ENCODE measurements at places on chromosomes 6 and 20.

DNA sequence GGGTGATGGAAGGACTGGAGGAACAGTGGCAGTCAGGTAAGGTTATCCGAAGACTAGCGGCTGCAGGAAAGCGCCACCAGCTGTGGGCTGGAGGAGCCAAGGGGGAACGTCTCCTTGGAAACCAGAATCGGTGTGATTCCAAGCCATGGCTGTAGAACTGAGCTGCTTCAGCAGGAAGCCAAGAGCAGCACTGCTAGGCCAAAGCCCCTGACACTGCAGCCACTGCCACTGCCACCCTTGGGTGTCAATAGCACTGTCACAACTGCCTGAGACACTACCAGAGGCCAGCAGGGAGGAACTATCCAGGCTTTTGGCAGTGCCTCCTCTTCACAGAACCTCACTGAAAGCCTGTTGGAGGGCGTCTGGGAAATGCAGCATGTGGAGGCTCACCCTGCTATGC is 289.6 kb upstream of the SUPT3H start:
- no peak for DNase-seq

- DNase-seq, result no peak
Observed at GRCh38 chr6:141956868-141957267, 175.9 kb upstream of the GJE1 start.

DNA sequence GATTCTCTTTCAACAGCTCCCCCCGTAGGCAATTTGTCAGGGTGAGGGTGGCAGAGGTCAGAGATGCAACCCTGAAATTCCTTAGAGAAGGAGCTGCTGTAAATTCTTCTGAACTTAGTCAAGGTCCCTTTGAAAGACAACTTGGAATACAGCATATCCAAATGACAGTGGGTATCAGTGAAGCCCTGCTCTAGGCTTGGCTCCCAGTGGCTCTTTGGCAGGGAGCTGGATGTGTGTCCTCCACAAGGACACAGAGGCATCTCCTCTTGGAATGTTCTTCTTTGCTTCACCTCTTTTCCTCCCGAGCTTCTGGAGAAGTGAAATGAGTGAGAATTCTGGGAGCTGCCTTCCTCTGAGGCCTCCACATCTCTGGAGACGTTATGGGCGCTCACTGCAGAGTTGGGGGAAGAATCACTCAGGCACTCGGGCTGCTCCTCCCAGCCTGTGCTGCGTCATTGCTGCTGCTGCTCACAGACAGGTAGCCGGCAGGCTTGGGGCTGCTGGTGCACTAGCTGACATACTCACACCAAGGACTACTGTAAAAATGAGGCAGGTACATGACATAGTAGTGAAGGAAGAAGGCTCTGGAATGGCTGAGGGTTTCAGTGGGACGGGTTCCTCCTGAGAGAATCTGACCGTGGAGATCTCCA is 34.1 kb downstream of the DYNLT1 start:
- DNase-seq, result no peak

DNA sequence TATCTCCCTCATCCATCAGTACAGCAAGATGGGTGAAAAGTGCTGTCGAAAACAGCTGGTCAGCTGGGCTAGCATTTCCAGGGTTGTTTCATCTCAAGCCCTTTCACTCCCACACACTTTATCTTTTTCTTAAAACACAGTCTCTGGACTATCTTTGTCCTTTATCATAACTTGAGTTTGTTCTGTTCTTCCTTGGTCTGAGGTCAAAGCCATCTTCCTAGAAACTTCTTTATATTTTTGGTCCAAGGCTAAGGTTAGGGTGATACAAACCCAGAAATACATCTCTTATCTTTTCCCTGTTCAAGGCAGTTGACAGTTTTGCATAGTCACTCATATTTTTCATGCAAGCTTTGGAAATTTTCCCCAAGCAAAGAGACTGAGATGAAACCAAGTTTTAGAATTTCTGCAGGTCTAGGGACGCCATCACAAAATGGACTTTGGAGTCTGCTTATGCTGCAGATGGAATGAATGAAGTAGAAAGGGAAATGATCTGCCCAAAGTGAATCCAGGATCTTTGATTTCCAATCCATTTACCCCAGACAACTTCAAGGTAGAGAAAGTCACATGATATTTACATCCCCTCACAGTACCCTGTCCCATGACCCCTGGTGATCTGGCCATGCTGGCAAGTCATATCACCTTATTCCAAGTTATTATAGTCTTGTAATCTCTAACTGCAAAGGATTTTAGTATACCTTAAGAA is 297.0 kb downstream of the ZNF217 start:
- DNase-seq, result no peak

GRCh38 chr20:52905241-52905994 is 66.7 kb upstream of the TSHZ2 start:
- DNase-seq, result no peak

DNA sequence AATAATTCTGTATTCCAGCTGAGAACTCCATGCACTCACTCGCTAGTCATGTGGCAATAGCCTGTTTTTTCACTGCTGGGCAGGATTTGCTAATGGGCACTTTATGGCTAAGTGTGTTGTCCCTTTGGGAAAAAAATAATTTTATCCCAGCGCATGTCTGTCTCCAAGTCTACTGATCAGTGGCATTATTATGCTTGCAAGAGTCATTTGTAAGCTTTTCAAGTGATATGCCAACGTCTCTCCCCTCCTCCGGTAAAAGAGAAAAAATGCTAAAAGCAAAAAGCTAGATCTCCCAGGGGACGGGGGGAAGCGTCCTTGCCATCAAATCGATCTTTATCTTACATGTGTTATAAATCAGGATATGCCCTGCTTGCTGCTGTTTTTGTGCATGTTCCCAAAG is 407.7 kb downstream of the CDH26 start:
- no peak for DNase-seq

- no peak for DNase-seq
Observed at GRCh38 chr6:163520956-163521355, 106.4 kb downstream of the QKI start.

DNA sequence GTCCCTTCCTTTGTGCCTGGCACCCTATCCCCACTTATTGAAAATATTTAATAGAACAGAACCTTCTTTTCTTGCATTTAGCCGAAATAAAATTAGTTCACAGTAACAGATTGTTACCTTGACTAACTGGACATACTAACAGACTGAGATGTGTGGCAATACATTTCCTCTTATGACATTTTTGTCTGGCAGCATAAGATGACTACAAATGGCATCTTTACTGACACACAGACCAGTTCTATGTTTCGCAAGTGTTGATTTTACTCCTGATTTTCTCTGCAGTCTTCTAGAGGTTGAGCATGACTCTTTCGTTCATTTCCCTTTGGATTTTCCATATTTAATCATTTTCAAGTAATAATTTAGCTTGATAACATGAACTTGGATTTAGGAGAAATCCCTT is 474.6 kb downstream of the CBLN4 start:
- DNase-seq, result no peak

- no peak for DNase-seq
Observed at GRCh38 chr6:132785936-132786335, 12.5 kb downstream of the SLC18B1 start.

DNA sequence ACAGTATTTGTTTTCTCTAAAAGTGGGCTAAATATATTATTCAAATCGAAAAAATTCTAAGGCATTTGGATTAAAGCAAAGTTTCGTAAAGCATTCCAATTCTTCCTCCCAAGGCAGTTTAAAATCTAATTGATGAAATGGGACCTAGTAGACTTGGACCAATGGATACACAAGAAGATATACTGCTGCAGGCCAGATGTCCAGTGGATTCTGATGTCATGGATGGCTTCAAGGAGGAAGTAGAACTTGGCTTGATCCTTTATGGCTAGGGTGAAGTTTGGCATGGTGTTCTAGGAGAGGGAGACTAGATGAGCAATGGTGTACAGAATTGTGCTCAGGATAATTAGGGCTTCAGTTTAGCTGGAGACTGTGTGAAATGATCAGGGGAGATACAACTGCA is 559.5 kb upstream of the MMS22L start:
- DNase-seq, result no peak

- DNase-seq, result no peak
Observed at GRCh38 chr20:45970646-45971424, 1.2 kb downstream of the ZNF335 start.

GRCh38 chr20:11912659-11913415 is 4.9 kb upstream of the BTBD3 start:
- no peak for DNase-seq

DNA sequence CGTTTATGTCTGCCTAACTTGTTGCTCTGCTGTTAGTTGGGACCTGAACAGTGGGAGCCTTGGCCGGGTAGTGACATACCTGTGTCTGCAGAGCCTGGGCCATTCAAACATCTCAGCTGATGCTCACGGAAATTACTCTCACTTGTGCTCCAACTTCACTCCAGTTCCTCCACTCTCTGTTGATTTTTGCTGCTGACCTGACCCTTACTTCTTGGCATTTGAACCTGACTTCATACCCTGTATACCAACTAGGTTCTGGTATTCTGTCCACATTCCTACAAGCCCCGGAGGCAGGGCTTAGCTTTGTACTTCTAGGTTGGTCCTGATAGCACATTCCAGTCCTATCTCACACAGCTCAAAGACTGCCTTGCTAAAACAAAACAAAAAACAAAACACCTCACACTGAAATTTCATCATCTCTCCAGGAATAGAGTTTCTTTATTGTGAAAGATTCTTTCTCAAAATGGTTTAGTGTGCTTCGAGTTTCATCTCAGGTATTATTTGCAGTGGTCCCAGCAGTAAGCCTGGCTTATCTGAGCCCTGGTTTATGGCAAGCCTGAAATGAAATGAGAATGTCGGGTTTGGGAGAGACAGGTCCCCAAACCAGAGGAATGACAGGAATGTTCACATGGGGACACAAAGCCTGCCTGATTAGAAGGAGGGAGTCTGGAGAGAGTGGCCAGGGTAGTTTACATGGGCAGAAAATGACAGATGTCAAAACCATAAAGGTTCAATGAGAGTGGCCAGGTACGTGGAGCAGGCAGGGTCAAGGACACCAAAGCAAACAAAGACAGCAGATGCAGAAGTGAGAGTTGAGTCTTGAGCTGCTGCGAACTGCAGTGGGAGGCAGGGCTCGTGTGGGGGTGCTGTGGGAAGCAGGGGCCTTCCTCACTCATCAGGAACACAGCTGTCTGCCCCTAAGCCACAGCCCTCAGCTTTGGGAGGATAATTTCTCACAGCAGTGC is 174.2 kb upstream of the HDAC2 start:
- no peak for DNase-seq

GRCh38 chr6:154510144-154510905 is at the start of gene CNKSR3:
CNKSR3 (minus strand) TSS chr6:154510685; CDS start chr6:154510114, 571 bp downstream.
- peak; percentile 75 for DNase-seq

- DNase-seq, result no peak
Observed at GRCh38 chr20:62734881-62735280, 26.2 kb downstream of the NTSR1 start.

- DNase-seq, result no peak
Observed at GRCh38 chr20:56683077-56683865, 54.2 kb downstream of the TFAP2C start.
